ENCODE measurements at places on chromosomes 13 and 19. TPM values are rescaled to one million over a fixed set of nuclear protein-coding genes. Genes with fewer than 3 reads are reported as not detected.

- H3K27me3 ChIP-seq: no peaks in the 10 kb centered on the region
- H3K4me1 ChIP-seq: no peaks in the 10 kb centered on the region
- no peaks in the 10 kb centered on the region for H3K36me3 ChIP-seq
- H3K27ac ChIP-seq: no peak overlapping the region
- no peak for DNase-seq
- H3K4me3 ChIP-seq: no peak overlapping the region
Observed at GRCh38 chr13:112374271-112374670, 1.9 kb upstream of the SPACA7 start.

- DNase-seq: no peak
- no peak overlapping the region for H3K4me3 ChIP-seq
- H3K4me1 ChIP-seq: no peaks in the 10 kb centered on the region
- no peak overlapping the region for H3K27ac ChIP-seq
- H3K27me3 ChIP-seq: no peaks in the 10 kb centered on the region
- no peaks in the 10 kb centered on the region for H3K36me3 ChIP-seq
Observed at GRCh38 chr13:61960981-61961380, 545.3 kb upstream of the PCDH20 start.

- peaks cover 4% of the 10 kb centered on the region for H3K4me1 ChIP-seq
- peak overlapping the region; percentile 56 for H3K4me3 ChIP-seq
- H3K27me3 ChIP-seq: no peaks in the 10 kb centered on the region
- no peak for DNase-seq
- H3K36me3 ChIP-seq: no peaks in the 10 kb centered on the region
- no peak overlapping the region for H3K27ac ChIP-seq
Observed at GRCh38 chr19:36972571-36972970, 56.4 kb downstream of the ZNF568 start.

- no peaks in the 10 kb centered on the region for H3K27me3 ChIP-seq
- H3K4me3 ChIP-seq: no peak overlapping the region
- H3K36me3 ChIP-seq: no peaks in the 10 kb centered on the region
- DNase-seq: no peak
Observed at GRCh38 chr13:30720172-30720869, 15.0 kb upstream of the ALOX5AP start.

DNA sequence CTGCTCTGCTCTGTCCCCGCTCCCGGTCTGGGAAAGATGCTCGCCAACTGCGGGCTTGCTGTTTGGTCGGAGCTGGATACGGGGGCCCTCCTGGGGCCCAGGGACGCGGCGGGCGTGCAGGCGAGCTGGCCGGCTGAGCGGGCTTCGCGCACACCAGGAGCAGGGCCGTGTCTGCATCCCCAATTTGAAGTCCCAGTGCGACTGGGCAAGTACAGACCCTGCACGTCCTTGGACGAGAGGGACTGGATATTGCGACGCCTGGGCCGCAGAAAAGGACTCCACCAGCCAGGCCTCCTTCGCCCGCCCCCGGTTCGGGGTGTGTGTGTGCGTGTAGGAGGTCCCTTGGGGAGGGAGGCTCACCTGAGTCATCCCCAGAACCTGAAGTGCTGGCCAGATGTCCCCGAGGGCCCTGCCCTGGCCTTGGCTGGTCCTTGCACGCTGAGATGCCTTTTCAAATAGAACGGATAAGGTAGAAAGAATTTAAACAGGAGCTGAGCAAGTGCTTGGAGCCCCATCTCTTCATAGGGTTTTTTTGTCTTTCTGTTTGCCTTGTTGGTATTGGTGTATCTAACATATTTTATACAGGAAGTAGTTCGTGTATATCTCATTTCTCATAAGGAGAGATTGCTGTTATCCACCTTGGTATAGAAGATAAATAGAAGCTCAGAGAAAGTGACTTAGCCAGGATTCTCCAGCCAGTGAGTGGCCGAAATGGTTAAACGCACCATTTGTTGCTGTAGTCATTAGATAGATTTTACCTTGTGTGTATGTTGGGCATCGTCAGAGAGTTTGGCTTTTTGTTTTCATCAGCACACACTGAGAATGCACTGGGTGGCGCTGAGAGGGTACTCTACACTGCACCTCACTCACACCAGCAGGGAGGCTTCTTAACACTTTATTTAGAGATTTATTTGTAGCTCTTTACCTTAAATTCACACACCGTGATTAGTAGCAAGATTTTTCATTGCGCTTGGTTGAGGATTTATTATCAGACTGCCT, 1.1 kb downstream of the NAXD start:
- H3K27me3 ChIP-seq: no peaks in the 10 kb centered on the region
- H3K27ac ChIP-seq: peak overlapping the region; percentile 89
- peaks cover 23% of the 10 kb centered on the region for H3K4me1 ChIP-seq
- H3K36me3 ChIP-seq: no peaks in the 10 kb centered on the region
- peak overlapping the region; percentile 81 for H3K4me3 ChIP-seq
- DNase-seq: no peak

DNA sequence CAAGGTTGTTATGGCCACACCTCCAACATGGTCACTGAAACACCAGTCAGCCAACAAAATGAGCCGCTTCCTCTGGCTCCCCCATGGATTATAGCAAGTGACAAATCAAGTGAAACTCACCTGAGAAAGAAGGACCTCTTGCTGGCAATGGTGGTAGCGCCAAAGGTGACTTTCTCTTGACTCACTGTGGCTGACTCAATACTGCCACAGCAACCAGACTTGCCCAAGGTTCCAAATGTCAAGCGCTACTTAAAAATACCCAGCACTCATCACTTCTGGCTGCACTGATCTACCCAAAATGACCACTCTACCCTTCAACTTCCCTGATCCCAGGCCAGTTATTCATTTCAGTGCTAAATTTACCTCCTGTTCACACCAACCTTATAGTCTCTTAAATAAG, 495.5 kb downstream of the FOXO1 start:
- DNase-seq: no peak
- H3K27ac ChIP-seq: no peak overlapping the region
- no peaks in the 10 kb centered on the region for H3K36me3 ChIP-seq
- H3K4me3 ChIP-seq: no peak overlapping the region
- no peaks in the 10 kb centered on the region for H3K27me3 ChIP-seq
- H3K4me1 ChIP-seq: no peaks in the 10 kb centered on the region

DNA sequence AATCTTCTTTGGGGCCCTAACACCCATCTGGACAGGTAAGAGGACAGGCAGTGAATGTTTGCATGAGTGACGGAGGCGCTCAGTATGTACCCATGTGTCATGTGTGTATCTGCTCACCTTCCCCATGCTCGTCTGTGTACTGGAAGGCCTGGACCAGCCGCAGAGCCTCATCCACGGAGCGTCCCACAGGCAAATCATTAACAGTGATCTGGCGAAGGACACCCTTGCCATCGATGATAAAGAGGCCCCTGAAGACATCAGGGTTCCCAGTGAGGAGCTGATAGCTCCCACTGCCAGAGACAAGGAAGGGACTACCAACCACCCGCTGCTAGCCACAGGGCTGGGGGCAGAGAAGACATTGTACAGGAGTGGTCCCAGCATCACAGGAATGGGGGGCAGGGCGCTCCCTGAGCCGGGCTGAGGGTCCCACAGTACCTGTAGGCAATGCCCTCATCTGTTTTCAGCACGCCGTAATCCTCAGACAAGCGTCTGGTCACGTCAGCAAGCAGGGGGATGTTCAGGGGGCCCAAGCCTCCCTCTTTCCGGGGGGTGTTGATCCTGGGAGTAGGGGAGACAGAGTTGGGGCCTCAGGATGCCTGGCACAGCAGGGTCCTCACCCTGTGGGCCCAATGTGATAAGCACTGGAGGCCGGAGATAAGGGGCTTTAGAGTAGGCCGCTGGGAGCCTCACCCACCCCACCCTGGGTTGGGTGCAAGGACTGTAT, 1.7 kb downstream of the PRDX2 start:
- no peak for DNase-seq
- H3K4me1 ChIP-seq: peaks cover 4% of the 10 kb centered on the region
- no peak overlapping the region for H3K27ac ChIP-seq
- H3K27me3 ChIP-seq: no peaks in the 10 kb centered on the region
- H3K36me3 ChIP-seq: no peaks in the 10 kb centered on the region

- DNase-seq: peak; percentile 88
- H3K4me1 ChIP-seq: peaks cover 2% of the 10 kb centered on the region
- peak within 1 kb of the TSS; percentile 69 for H3K27ac ChIP-seq
- no peaks in the 10 kb centered on the region for H3K36me3 ChIP-seq
- no peaks in the 10 kb centered on the region for H3K27me3 ChIP-seq
- peak within 1 kb of the TSS; percentile 76 for H3K4me3 ChIP-seq
Observed at GRCh38 chr13:113758651-113759524, at the start of gene TMEM255B. TMEM255B (plus strand) TSS chr13:113759226; CDS start chr13:113759270, 44 bp downstream.

DNA sequence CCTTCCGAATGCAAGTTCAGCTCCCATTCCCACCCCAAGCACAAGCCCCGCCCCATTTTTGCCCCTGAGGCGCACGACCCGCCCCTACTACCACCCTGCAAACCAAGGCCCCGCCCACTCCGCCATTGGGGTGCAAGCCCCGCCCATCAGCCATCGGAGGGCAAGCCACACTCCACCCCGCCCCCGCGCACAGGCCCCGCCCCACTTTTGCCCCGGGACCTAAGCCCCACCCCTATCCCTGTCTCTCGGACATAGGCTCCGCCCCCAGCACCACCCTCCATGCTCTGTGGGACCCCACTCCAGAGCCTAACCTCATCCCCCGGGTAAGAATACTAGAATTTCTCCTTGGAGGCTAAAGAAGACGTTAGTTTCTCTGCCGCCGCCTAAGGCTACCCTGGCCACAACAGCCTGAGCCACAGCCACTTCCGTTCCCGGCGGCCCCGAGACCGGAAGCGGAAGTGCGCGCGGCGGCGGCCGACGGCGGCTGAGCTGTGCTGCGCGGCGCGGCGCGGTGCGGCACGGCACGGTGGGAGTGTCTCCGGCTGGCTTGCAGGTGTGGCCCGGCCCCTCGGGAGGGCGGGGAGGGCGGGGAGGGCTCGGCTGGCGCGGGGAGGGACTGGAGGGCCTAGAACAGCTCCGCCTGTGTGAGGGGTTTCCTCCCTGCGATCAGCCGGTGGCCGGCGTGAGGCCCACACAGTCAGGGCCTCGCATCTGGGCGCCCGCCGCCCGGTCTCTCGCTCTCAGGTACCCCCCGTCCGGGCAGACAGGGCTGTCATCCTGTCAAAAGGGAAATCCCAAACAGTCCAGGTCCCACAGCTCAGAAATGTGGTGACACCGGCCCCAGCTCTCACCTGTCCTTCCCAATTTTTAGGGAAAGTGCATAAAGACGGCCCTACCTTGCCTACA, at the start of gene ZNF333:
Gene ZNF333, plus strand, starts transcription at position 451 of the 906 bp plus-strand sequence. CDS start 3,444 bp downstream, outside the sequence.
- H3K36me3 ChIP-seq: no peaks in the 10 kb centered on the region
- H3K4me1 ChIP-seq: no peaks in the 10 kb centered on the region
- peak within 1 kb of the TSS; percentile 86 for H3K4me3 ChIP-seq
- peak; percentile 95 for DNase-seq
- peak within 1 kb of the TSS; percentile 56 for H3K27ac ChIP-seq
- no peaks in the 10 kb centered on the region for H3K27me3 ChIP-seq

DNA sequence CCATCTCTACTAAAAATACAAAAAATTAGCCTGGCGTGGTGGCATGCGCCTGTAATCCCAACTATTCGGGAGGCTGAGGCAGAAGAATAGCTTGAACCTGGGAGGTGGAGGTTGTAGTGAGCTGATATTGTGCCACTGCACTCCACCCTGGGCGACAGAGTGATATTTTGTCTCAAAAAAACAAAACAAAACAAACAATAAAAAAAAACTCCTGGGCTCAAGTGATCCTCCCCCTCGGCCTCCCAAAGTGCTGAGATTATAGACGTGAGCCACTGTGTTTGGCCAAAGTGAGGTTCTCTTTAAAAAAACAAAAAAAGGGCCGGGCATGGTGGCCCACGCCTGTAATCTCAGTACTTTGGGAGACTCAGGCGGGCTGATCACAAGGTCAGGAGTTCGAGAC, 3.8 kb upstream of the JUNB start:
- no peaks in the 10 kb centered on the region for H3K36me3 ChIP-seq
- H3K4me1 ChIP-seq: peaks cover 17% of the 10 kb centered on the region
- H3K27me3 ChIP-seq: no peaks in the 10 kb centered on the region
- H3K27ac ChIP-seq: peak overlapping the region; percentile 99
- H3K4me3 ChIP-seq: no peak overlapping the region

GRCh38 chr19:2661615-2662014, 40.9 kb downstream of the GNG7 start:
- DNase-seq: no peak
- H3K27ac ChIP-seq: no peak overlapping the region
- no peaks in the 10 kb centered on the region for H3K36me3 ChIP-seq
- H3K27me3 ChIP-seq: no peaks in the 10 kb centered on the region

GRCh38 chr13:73810647-73811046, 323.6 kb downstream of the KLF12 start:
- H3K27ac ChIP-seq: no peak overlapping the region
- no peak overlapping the region for H3K4me3 ChIP-seq
- DNase-seq: no peak
- H3K36me3 ChIP-seq: no peaks in the 10 kb centered on the region
- no peaks in the 10 kb centered on the region for H3K4me1 ChIP-seq
- H3K27me3 ChIP-seq: no peaks in the 10 kb centered on the region

DNA sequence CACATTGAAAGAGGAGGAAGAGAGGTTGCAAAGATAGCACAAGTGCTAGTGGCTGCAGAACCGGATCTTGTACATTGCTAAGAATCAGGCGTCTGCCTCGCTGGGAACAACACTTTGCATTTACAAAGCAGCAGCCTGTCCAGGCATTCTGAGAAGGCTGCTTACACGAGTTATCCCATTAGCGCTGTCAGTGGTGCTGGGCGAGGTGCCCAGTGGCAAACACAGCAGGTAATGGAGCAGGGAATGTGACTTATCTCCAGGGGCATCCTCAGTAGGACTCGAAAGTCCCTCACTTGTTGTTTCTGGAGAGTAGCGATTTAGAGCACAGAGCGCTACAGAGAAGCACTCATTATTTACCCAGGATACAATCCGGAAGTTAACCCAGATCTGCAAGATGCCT, 209.6 kb downstream of the OLFM4 start:
- no peaks in the 10 kb centered on the region for H3K4me1 ChIP-seq
- no peak overlapping the region for H3K4me3 ChIP-seq
- no peaks in the 10 kb centered on the region for H3K27me3 ChIP-seq

DNA sequence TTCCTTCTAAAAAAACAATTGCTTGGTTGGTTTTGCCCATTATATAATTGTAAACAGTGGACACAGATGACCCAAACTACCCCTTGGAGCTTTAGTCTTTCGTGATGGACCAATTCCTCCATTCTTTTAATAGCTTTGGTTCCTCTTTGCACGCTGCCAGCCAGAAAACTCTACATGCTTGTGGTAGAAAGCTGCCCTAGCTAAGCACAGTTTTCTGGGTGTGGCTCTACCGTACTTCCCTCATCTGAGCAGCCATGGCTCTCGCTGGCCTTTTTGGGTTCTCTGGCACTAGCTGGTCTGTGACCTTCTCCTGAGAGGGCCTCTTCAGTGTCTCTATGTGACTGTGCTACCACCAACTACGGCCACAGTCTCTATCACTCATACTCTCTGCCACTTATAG, 29.9 kb upstream of the CEBPA start:
- H3K36me3 ChIP-seq: no peaks in the 10 kb centered on the region
- no peak overlapping the region for H3K4me3 ChIP-seq
- H3K27ac ChIP-seq: no peak overlapping the region

DNA sequence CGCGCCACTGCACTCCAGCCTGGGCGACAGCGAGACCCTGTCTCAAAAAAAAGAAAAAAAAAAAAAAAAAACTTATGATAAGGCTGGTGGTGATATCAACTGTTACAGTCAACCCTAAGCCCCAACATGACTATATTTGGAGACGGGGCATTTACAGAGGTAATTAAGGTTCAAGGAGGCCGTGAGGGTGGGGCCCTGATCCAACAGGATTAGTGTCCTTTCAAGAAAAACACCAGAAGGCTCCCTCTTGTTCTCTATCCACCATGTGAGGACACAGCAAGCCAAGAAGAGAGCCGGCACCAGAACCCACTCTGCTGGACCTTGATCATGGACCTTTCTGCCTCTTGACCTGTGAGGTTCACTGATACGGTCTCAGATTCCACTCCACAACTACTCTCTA, 14.1 kb downstream of the MIER2 start:
- H3K36me3 ChIP-seq: peaks cover 3% of the 10 kb centered on the region
- H3K27me3 ChIP-seq: no peaks in the 10 kb centered on the region

Gene ODAD3
- 0.18 TPM for total RNA-seq

Gene TRPC4
- total RNA-seq: 3.6 TPM

Gene ZNF534
- total RNA-seq: 0.25 TPM

Gene PRX
- 7.5 TPM for total RNA-seq

Gene ACER1
- total RNA-seq: not detected

Gene IGFL1
- total RNA-seq: not detected

Gene HCN2
- total RNA-seq: not detected
